GM04503 (cell line): ENCODE measurements at places on chromosomes 2 and 18.

DNA sequence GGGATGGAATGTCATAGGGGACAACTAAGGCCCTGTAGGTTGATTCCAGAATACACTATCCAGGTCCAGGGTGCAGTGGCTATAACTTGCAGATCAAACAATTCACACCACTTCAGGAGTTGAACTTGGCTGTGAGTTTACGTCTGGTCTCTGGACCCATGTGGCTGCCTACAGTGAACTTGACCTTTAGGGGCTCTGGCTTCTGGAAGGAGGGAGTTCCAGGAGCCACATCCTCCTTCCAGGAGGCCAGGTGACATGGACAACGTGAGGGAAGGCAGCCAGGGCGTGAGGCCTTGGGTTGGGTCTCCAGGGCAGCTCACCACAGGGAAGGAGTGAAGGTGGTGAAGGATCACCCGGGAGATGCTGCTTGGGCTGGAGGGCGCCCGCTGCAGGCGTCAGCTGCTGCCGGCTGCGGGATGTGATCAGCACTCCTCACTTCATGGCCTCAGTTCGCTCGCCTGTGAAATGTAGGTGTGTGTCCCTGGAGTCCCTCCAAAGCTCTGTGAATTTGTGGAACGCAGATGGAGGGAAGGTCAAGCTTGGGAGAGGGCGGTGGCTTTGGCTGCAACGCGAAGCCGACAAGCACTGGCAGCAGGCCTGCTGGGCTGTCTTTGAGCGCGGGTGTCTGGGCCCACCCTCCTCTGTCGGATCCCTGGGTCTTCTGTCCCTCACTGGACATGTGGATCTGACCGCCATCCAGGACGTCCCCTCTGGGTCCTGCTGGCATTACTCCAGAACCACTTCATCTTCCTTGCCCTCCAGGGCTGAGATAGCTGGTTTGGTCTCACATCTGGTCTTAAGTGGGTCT is 146.5 kb downstream of the GLI2 start:
- DNase-seq, result no peak

DNA sequence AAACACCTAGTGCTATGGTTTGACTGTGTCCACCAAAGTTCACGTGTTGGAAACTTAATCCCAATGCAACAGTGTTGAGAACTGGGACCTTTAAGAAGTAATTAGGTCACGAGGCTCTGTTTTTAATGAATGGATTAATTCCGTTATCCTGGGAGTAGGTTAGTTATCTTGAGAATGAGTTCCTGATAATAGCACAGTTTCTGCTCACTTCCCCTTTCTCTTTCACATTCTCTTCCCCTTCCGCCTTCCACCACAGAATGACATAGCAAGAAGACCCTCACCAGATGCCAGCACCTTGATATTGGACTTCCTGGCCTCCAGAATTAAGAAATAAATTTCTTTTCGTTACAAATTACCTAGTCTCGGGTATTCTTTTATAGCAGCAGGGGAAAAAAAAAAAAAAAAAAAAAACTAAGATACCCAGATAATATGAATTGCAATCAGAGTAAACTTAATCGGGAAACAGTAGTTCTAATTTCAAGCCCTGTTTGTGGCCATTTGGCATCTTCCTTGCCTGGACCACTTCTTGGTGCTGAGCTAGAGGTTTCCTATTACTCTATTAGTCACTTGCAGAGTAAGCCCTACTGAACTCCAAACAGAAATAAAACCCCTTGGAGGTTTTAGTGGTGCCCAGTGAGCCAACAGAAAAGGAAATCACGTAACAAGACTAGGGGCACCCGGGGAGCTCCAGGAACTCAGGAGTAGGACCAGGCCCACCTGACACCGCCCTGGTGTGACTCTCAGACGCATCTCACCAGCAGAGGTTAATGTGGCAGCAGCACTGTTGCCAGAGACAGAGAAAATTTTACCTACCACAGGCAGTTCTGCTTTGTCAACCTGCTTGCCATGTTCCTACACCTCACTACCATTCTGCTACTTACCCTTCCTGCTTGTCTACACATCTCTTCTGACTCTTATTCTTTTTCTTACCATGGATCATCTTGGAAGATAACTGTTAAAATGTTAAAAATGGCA is 147.6 kb upstream of the CAB39 start:
- no peak for DNase-seq

- peak; percentile 91 for DNase-seq
Measured at GRCh38 chr2:127173057-127173456, 47.0 kb downstream of the CYP27C1 start.

DNA sequence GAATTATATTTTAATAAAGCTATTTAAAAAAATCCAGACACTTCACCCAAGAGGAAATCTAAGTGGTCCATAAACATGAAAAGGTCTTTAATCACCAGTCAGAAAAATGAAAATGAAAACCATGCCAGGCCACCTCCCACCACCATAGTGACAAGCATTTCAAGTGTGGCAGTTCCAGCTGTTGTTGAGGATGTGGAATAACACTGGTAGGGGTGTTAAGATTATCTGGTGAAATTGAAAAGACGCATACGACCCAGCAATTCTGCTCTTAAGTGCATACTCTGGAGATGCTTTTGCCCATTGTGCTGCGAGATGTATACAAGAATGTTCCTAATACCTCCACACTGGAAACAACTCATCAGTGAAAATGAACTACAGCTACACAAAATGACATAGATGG is 82.2 kb downstream of the MSH2 start:
- no peak for DNase-seq

GRCh38 chr18:9616049-9616448 is 1.7 kb upstream of the PPP4R1 start:
- no peak for DNase-seq

GRCh38 chr2:5725794-5726463 is 33.7 kb downstream of the SOX11 start:
- no peak for DNase-seq
